ENCODE measurements at places on chromosomes 4 and X. TPM values are rescaled to one million over a fixed set of nuclear protein-coding genes. Genes with fewer than 3 reads are reported as not detected.

NAT8L gene
- 0.81 TPM for total RNA-seq

HERC6 gene
- total RNA-seq: 21.0 TPM

DNAAF6 gene
- total RNA-seq: not detected

CXCL13 gene
- not detected for total RNA-seq

G6PD gene
- total RNA-seq: 110 TPM

CYLC1 gene
- total RNA-seq: not detected

MAGEC1 gene
- not detected for total RNA-seq

- DNase-seq: no peak
These were observed 1.8 kb downstream of the RIPPLY1 start for GRCh38 chrX:106901341-106901740.

GRCh38 chr4:10808591-10808990, 124.0 kb upstream of the CLNK start:
- no peak for DNase-seq

GRCh38 chrX:139204571-139204897, 326.0 kb upstream of the F9 start:
- peak; percentile 14 for DNase-seq

- no peak for DNase-seq
These were observed 397.4 kb upstream of the ZFP42 start for GRCh38 chr4:187598196-187598595.

DNA sequence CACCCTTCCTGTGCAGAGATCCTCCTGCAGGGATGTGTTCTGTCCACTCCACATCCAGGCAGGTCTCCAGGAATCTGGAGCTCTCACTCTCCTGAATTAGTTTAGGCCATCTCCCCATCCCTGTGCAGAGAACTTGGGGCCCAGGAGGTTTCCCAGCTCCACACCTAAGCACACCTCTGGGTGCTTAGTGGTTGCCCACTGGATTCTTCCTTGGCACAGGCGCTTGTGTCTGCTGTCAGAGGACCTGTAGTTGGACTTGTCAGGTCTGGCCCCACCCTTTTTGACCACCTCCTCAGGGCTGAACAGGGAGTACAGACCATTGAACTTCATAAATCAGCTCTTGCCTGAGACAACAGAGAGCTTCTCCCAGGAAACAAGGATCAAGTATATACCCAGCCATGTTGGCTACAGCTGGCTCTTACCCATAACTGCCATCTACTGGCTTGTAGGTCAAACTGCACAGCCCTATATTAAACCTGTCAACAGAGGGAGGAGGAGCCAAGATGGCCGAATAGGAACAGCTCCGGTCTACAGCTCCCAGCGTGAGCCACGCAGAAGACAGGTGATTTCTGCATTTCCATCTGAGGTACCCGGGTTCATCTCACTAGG, 275.5 kb downstream of the PPARGC1A start:
- DNase-seq: peak; percentile 27

Measured in hematopoietic multipotent progenitor cell (in vitro differentiated cells).